ENCODE measurements at places on chromosomes 13 and 19.

GRCh38 chr19:12015015-12015752 lies 20.3 kb downstream of the ZNF433 start:
- DNase-seq: no peak

DNA sequence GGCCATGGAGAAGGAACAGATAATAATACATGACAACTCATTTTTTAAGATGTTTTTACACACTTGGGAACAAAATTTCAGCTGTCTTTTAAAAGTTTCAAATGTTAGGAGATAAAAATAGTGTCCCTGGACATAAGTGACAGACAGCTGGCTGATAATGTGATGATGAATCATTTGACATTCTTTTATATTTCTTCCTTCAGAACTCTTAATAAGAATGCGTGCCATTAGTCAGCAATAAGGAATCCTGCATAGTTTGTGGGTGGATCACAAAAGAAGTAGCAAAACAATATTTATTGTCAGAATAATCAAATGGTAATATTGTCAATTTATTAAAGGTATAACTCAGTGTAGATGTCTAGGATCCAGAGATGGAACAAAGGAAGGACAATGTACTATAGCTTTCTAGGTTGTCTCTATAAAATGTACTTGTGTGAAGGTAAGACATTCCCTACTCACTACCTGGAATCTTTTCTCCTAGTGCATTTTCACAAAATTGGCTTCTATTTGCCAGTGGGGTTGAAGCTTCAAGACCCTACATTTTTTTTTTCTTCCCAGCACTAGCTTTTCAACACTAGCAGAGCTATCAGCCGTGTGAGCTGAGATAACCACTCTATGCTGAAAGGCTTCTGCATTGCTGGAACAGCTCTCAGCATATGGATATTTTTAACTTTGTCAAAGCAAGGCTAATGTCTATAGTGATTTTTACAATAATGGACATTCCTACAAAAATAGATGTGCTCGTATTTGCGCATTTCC lies 175.6 kb upstream of the SLITRK6 start:
- DNase-seq: no peak

GRCh38 chr13:41282129-41282571 lies 18.8 kb upstream of the MTRF1 start:
- no peak for DNase-seq

DNA sequence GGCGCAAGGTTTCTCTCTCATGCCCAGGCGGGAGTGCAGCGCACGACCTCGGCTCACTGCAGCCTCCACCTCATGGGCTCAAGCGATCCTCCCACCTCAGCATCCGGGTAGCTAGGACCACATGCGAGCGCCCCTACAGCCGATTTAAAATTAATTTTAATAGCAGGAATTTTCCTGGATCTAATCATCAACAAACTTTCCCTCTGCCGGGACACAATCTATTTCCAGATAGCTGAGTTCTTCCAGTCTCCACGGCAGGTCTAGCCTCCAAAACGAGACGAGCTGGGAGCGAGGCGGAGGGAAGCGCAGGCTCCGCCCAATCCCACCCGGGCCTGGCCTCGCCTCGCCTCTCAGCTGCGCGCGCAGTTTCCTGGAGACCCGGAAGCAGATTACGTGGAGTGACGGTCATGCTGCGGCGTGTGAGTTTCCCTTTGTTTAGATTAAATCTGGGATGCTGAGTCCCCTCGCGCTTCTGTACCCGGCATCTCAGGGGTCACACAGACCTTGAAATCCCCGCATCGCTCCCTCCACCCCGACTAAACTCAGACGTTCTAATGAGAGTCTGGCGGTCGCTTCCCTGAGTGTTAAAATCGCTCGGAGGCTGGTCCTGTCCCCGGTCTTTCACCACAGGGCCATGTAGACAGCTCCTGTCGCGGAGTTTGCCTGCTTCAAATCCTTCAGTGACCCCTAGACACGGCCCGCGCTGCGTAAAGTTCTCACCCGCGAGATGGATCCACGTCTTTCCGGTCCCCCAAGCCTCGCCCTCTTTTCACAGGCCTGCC lies at the start of gene ZNF880:
Gene ZNF880 (plus strand): TSS at position 365 of the 782 bp plus-strand sequence. CDS start 43 bp downstream, at position 408.
- DNase-seq: peak; percentile 88

- no peak for DNase-seq
Observed at GRCh38 chr19:57106722-57107235, 13.0 kb upstream of the USP29 start.

DNA sequence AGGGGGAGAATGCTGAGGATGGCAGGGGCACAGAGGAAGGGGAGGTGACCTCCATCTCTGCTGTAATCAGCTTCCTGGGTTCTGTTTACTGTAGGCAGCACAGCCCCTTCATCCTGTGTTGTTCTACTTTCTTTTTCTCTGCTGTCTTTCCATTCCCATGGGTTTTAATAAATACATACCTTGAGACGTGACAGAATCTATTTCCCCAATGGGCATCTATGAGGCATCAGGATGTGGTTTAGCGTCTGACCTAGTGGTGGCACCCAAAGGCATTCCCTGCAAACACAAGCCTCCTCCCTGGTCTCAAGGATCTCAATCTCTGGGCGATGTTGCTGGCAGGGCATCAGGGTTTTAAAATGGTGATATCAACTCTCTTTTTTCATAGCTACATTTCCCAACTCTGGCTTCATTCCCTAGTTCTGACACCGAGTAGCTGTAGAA lies 60.8 kb downstream of the ALOX5AP start:
- DNase-seq: no peak

- peak; percentile 69 for DNase-seq
Observed at GRCh38 chr19:46660008-46660517, 919 bp downstream of the DACT3 start.

DNA sequence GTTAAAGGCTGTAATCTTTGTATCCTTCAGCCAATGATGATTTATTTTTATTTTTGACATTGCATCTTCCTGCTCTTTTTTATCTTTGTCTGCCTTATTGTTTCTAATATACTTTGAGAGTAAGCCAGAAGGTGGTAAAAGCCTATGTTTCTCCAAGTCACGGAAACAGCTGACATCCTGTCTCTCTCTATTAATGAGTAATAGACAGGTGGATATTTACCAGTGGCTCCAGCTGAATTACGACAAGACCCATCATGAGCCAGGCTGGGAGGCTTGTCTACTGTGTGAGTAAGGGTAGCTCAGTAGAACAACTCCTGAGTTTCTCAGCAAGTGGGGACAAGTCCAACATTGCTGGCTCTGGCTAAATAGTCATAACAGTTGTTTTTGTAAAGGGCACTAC lies 166.6 kb downstream of the NDFIP2 start:
- no peak for DNase-seq

DNA sequence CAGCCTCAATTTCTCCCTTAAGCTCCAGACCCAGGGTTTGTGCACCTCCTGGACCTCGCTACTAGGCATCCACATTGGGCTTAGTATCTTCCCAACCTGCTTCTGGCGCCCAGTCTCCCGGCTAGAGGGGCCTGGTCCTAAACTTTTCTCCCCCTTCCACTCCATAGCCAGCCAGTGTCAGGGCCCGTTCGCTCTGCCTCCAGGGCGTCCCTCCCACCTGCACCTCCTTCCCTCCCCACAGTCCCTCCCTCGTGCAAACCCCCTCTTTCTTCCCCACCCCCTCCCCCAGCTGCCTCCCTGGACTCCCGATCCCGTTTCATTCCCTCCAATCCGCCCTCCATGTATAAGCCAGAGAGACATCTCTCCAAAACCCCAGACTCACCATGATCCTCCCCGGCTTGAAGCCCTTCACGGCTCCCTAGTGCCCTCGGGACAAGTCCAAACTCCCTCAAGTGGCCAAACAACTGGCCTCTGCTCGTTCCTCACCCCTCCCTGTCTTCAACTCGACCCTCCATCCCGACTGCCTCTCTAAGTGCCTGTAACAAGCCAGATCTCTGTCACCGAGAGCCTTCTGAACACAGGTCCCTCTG lies 997 bp upstream of the SAMD4B start:
- no peak for DNase-seq

DNA sequence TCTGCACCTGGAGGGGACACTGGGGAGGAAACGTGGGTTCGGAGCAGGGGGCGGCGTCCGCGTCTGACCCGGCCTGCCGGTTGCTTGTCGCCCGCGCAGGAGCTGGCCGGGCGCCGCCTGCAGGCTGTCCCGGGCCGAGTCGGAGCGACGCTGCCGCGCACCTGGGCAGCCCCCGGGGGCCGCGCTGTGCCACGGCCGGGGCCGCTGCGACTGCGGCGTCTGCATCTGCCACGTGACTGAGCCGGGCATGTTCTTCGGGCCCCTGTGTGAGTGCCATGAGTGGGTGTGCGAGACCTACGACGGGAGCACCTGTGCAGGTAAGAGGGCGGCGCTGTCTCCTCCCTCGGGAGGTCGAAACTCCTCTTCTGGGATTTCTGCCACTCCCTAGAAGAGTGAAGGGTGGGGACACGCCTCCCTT lies 1.3 kb downstream of the ITGBL1 start:
- no peak for DNase-seq

GRCh38 chr13:31756346-31756745 lies 17.0 kb downstream of the RXFP2 start:
- DNase-seq: no peak

DNA sequence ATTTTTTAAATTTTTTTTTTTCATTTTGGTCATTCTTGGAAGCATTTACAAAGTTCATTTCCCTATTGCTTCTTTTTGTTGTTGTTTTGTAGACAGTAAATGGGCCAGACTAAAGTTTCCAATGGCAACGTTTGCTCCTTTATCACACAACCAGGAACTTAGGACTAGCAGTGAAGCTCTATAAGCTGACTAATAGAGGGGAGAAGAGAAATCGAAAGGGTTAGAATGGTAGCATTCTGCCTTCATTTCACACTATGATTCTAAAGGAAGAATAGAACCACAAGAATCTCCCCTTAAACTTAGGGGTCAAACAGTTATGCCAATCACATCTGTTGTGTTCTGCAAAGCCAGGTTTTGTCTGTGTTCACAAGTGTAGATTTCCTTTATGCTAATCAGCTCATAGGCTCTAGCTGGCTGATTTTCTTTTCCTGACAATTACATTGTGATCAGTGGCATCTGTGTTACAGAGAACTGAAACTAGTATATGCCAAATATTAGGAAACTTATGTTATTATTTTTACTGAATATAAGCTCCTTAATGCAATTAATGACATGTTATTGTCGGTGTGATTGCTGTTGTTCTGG lies 467.3 kb downstream of the DACH1 start:
- DNase-seq: no peak

DNA sequence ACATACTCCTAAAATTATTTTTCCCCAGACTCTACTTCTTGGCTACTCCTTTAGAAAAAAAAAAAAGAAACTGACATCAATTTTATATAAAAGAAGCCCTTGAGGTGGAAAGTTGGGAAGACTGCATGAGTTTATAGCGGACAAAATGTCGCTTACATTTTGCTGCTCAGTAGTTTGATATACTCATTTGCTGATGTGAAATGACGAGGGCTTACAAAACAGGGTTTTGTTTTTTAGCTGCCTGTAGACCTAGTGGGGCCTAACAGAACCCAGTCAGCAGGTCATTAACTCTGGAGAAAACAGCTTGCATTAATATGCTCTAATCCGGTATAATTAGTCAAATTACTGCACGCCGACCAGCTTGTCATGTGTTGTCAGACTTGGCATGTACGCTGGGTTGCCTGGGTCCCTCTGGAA lies 37.6 kb upstream of the MAB21L1 start:
- DNase-seq: no peak

GRCh38 chr13:22925881-22926747 lies 254.7 kb upstream of the SGCG start:
- DNase-seq: peak; percentile 60

- no peak for DNase-seq
Observed at GRCh38 chr19:17610384-17610783, 54.9 kb downstream of the COLGALT1 start.

GRCh38 chr19:38543807-38544568 lies 73.8 kb downstream of the MAP4K1 start:
- peak; percentile 44 for DNase-seq

DNA sequence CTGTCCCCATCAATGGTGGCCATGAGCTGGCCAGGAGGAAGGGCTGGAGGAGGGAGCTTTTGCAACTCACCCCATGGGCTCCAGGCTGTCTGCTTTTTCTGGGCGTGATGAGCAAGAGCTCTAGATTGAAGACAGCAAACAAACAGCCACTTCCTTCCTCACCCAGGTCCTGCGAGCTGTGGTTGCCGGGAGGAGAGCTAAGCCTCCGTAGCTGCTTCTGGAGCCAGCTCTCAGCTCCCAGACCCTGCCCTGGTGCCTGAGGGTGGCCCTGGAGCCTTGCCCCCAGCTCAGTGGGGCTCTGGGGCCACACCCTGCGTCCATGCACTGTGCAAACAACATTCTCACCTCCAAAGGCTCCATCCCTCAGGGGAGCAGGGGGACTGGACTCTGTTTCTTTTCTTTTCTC lies 6.2 kb downstream of the MYO1F start:
- DNase-seq: no peak

GRCh38 chr13:45925151-45925550 lies 73.6 kb upstream of the SIAH3 start:
- no peak for DNase-seq

DNA sequence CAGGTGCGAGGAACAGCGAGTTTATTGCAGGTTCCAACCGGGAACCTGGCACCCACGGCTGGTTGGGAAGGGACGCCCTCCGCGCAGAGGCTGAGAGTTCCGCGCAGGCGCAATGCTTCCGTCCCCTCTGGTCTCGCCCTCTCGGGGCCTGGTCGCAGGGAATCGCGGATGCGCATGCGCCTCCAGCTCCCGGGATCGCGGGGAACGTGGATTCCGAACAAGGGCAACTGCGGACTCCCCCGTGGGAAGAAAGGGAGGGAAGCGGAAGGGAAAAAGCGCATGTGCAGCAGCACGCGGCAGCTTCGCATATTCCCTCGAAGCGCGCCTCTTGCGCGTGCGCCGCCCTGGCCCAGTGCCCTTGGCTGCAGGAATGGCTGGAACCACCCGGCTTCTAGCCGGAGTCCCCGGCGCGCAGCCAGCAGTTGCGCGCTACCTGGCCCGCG lies 1.1 kb downstream of the TSSK6 start:
- no peak for DNase-seq

DNA sequence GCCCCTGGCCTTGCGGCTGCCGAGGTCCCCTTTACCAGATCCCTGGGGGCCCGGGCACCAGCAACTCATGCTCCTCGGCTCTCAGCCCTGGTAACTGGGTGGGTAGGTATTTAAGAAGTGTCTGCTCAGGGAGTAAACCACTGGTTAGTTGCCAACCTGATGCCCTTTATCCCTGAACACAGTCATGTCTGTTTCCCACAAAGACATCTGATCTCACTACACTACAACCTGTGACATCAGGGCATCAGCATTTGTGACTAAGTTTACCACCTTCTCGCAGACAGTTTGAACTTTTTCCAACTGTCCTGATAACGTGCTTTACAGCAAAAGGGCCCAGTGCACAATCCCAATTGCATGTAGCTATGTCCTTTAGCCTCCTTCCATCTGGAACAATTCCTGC lies 22.0 kb downstream of the GGACT start:
- no peak for DNase-seq

- DNase-seq: no peak
Observed at GRCh38 chr19:41706741-41707501, 1.5 kb upstream of the CEACAM5 start.

- no peak for DNase-seq
Observed at GRCh38 chr19:46924874-46925547, 64.2 kb downstream of the ARHGAP35 start.
